ENCODE measurements at places on chromosomes 1 and 21.

DNA sequence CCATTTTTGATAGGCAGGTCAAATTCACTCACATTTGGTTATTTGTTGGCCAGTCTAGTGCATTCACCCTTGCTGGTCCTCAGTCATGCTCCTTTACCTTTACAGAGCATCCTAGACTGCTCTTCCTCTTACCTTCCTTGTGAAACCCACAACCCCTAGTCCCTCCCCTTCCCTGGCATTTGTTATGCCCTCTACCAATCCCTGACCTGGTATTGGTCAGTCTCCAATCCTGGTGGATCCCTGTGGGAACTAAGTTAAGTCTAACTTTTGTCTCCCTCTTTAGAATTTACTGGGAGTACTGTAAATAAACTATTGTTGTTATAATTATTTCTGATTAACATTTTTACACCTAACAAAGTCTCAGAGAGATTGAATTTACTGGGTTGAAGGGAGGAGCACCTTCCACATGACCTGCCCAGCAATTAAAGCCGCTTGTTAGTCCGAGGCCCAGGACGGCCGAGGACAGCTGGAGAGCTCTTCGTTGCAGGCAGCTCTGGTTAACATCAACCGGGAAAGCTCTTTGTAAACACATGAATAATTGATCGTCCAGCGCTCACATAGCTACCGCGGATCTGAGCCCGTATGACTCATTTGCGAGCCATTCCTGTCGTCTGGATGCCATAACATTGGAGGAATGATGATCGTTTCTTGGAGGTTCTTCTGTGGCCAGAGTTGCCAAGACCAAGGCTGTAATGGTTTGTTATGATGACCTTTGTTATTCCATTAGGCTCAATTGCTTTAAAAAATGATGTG, 31.9 kb downstream of the MTARC1 start:
- no peak for DNase-seq

GRCh38 chr21:37415939-37416338, 49.4 kb downstream of the DYRK1A start:
- no peak for DNase-seq

GRCh38 chr21:38924954-38925353, 119.2 kb downstream of the ETS2 start:
- no peak for DNase-seq

DNA sequence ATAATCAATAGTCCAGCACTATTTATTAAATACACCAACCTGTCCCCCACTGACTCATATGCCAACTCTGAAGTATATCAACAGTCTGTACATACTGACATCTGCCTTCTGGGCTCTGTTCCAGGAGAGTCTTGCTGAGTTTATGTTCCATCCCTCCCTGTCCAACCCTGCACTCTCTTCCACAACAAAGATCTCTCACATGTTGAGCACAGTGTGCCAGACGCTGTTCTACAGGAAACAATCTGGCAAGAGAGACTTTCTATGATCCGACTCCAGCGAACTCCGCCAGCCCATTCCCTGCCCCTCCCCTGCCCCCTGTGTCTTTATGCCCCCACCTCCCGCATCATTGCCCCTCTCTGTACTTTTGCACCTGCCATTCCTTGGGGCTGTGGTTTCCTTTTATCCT, 3.4 kb downstream of the LACTBL1 start:
- DNase-seq: no peak

- DNase-seq: no peak
Observed at GRCh38 chr1:27539901-27540861, 50.2 kb upstream of the WASF2 start.
